ENCODE measurements at places on chromosomes 3 and 15. TPM values are rescaled to one million over a fixed set of nuclear protein-coding genes. Genes with fewer than 3 reads are reported as not detected.

DNA sequence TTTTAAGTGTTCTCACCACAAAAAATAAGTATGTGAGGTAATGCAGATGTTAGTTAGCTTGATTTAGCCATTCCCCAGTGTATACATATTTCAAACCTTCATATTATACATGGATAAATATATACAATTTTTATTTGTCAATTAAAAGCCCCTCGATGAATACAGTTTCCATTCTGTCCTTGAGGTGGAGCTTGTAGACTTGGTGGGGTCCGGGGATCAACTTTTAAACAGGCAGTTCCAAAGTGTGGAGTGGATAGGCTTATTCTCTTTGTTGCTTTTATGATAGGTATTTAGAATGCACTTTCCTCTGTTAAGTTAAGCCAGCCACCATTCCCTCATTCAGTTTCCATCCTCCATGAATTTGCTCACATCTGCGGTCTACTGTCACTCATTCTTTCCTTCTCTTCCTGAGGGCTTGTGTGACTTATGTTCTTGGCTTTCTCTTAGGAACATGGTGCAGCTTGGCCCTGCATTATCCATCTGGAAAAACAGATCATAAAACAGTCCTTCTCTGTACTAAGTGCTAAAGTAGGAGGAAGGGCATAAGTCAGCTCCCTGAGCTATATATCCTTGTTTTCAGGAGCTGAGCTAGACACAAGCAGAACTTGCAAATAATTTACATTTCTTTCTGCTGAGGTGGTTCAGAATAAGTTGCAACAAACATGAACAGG is 149.1 kb downstream of the NFKBIZ start:
- DNase-seq = no peak

DNA sequence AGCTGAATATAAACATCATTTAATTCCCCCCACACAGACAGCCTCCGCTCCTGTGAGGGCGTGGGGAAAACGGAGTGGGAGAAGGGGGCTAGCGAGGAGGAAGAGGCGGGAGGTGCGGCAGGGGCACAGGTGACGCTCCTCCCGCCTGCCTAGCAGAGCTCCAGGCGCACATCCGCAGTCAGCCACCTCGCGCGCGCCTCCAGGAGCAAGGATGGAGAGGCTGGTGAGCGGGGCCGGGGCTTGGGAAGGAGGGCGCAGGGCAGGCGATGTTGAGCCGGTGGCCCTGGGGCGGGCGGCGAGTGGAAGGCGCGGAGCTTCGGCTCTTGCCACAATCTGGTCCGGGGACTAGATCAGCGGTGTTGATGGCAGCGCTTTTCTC is at the start of gene CD200:
TSS of gene CD200 (plus strand) at position 155 of the 379 bp plus-strand sequence. CDS start at position 212, 57 bp downstream.
- DNase-seq = peak; percentile 44

GRCh38 chr15:42723068-42723467 is 13.9 kb downstream of the CDAN1 start:
- DNase-seq = no peak

DNA sequence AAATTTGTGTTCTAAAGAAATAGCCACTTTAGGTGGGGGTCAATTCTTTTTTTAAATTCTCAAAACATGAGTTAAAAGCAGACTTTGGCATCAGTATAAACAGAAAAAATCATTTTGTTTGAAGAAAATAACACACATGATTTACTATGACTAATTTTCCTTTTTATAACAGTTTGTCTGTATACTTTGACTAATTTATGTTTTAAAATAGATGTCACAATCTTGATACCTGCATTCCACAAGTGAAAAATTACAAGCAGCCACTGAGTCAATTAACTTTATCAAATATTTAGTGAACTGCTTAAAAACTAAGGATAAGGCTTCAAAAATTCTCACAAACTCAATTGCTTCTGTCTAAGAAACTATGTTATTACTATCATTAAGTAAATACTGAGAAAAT is 235.0 kb downstream of the TBC1D5 start:
- no peak for DNase-seq

The HTR3E gene
- polyA plus RNA-seq = not detected

The GP5 gene
- 1.9 TPM for polyA plus RNA-seq

The SYNPR gene
- polyA plus RNA-seq = not detected

The CFAP91 gene
- polyA plus RNA-seq = not detected
